Stimulated activated naive CD8-positive, alpha-beta T cell treated with anti-CD3 and anti-CD28 coated beads, Interleukin-15, Interleukin-2, amounts not matched to agents 100 U/mL and 50 U/mL, for 24 hours (primary cell): ENCODE measurements at places on chromosomes 1 and 21.

DNA sequence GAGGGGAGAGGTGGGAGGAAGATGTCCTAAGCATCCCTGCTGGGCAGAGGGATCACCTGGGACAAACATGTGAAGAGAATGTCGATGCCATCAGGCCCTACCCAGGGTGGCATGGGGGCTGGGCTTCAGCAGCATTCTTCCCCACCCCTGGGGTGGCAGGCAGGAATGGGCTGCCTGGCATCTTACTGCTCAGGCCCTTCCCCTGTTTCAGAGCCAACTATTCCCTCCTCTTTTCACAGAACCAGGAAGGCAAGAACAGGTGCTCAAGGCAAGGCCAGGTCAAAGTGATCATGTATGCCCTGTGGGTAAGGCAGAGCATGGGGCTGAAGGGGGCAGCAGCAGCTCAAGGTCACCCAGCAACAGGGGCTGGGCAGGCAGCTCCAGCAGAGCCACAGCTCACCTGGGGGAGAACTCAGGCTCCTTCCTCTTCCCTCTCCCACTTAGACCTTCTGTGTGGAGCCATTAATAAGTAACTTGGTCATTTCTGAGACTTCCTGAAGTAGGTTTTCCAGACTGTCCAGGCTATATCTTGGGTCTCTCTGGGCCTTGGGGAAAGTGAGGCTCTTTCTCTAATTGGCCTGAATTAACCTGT, 56.4 kb downstream of the ELK4 start:
- DNase-seq: no peak

DNA sequence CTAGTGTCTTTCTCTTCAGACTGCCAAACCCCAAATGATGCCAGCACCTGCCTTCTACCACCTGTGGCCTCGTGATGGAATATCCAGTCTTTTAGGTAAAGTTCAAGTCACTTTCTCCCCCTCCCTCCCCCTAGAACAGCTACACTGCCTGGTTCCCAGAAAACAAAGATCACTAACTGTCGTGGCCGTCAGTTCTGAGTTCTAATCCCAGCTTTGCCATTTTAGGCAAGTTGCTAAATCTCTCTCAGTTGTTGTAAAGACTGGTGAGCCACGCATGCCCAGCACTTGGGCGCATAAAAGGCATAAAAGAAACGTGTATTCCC, 648 bp upstream of the TRAPPC3 start:
- no peak for DNase-seq

GRCh38 chr1:1959840-1960479, 40.9 kb upstream of the TMEM52 start:
- peak; percentile 88 for DNase-seq

GRCh38 chr1:63363014-63363413, 4.4 kb upstream of the ALG6 start:
- DNase-seq: no peak

DNA sequence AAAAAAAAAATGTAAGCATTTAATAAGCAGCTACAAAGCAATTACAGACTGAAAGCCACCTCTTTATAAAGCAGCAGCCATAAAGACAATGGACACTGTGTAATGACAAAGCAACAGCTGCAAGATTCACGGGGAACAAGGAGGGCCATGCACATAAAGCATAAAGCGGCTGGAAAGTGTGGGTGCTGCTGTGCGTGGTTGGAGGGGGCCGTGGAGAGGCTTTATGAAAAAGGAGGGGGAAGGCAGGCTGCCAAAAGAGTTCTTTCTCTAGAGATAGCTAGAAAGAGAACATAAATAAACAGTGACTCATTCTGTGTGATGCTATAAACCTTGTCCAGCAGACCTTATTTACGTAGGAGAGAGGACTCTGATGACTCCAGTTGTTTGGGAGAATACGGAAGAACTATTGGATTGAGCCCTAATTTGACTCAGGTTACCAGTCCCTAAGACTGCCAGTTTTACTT, 49.3 kb downstream of the ADAMTS1 start:
- no peak for DNase-seq

GRCh38 chr21:40556442-40556968, 290.5 kb downstream of the DSCAM start:
- no peak for DNase-seq

- DNase-seq: no peak
These were observed 20.3 kb downstream of the FASLG start for GRCh38 chr1:172679000-172679772.

DNA sequence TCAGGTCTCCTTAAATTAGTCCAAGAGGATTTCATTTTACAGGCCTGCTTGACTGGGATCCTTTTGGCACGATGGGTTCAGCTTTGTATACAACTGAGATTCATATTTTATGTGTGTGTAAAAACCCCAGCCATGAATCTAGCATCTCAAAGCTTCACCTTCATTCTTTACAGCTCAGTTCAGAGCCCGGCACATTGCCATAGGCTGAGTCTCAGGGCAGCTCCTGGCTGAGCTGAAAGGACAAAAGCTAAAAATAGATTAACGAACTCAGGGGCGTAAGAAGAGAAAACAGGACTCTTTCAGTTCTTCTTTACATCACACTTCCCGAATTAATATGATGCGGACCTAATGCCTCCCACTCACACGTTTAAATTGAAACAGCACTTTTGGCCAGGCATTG, 262.8 kb upstream of the PBX1 start:
- DNase-seq: no peak

DNA sequence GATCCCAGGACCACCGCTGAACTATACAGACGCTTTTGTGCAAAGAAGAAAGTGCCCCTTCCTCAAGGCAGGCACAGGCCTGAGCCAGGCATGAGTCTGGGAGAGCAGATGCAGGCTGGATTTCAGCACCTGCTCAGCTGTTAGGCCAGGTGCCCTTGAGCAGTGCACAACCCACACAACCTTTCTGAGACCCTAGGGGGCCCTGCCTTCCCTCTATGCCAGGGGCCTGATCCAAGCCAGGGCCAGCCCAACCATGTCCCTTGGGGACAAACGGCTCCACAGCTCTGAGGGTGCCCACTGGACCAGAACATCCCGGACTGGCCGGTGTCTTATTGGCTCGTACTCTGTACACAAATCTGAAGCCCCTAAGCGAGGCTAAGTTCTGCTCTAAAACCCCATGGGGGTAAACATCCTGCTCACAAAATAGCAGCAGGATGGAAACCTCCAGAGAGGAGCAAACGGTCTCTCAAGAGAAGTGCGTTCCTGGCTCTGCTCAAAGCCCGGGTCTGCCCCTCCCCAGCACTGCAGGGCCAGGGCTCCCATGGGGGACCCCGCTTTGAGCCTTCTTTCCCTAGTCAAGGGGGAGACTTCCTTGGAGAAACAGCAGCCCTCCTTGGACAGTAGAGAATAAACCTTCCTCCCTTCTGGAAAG, 275.1 kb downstream of the NPHP4 start:
- no peak for DNase-seq

DNA sequence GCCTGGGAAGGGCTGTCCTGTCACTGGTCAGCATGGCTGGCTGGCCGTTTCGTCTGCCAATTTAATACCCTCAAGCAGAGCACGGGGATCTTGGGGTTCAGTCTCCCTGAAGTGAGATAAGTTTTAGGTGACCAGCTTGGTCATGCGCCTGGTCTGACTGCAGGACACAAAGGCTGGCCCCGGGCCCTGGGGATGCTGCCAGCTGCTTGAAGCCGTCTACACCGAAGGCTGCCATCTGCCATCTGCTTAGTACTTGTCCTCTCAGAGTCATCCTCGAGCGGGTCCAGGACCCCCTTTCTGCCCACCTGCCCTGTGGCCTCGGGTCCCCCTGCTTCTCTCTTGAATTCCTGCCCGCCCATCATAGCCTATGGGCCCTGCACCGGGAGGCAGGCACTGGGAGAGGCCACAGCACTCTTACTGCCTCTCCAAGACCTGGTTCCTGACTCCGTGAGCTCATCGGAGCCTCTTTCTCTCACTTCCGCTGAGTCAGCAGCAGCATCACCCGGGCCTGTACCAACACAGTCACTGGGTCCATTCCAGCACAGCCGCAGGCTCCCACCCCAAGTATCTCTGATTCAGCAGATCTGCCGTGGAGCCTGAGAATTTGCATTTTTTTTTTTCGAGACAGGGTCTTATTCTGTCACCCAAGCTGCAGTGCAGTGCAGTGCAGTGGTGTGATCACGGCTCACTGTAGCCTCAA, 7.0 kb downstream of the FBLIM1 start:
- no peak for DNase-seq

DNA sequence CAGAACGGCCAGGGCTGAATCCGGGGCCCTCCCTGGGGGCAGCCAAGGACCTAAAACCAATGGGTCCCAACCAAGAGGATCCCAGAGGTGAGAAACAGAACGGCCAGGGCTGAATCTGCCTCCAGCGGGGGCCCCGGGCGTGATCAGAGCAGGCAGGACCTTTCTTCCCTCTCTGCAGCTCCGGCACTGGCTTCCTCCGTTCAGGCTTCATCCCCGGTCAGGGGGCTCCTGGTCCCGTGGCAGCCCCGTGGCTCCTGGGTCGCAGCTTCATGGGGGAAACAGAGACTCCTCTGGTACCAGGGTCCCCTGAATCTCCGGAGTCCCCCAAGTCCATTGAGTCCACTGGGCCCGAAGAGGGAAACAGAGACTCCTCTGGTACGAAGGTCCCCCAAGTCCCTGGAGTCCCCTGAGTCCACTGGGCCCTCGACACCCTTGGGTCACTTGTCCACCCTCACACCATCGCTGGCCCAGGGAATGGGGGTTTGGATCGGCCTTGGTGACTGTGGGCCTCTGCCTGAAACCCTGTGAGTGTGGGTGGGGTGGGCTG, 60.1 kb downstream of the PRKCZ start:
- DNase-seq: no peak

- no peak for DNase-seq
These were observed 32.0 kb upstream of the SLC30A1 start for GRCh38 chr1:211610779-211611556.

DNA sequence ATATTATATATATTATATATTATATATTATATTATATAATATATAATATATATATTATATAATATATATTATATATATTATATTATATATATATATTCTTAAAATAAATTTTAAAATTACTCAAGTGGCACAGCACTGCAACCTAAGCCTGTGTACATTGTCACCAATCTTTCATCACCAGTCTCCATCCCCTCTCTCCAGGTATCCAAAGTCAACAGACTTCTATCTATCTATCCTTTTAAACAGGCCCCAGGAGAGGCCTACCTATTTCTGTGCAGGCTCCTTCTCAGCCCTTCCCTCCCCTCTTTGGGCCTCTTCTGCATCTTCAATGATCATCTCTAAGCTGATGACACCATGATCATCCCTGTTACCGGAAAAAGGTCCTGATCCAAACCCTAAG, 111.7 kb downstream of the RHOU start:
- no peak for DNase-seq

- DNase-seq: no peak
These were observed 35.0 kb downstream of the DNAJC6 start for GRCh38 chr1:65344171-65344814.

- DNase-seq: no peak
These were observed 4.2 kb downstream of the SOD1 start for GRCh38 chr21:31663584-31664249.

GRCh38 chr1:2382621-2383361, 8.6 kb downstream of the MORN1 start:
- DNase-seq: peak; percentile 53

- no peak for DNase-seq
These were observed 4.3 kb upstream of the MUTYH start for GRCh38 chr1:45344499-45344898.

DNA sequence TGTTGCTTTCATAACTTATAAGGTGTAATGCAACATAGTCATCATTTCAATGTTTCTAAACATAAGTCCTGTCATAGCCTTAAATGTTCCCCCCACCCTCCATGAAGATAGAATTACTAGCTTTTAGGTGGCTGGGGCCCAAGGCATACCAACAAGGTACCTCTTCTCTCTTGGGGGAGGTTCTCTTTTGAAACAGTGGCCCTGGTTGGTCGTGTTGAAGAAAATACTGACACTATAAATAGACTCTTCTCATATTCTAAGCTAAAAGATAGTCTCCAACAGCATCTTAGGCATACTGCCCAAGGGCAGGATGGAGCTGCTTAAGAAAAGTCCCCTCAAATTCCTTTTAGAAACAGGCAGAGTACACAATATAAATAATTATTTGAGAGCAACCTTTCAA, 255.0 kb downstream of the FAF1 start:
- DNase-seq: no peak

DNA sequence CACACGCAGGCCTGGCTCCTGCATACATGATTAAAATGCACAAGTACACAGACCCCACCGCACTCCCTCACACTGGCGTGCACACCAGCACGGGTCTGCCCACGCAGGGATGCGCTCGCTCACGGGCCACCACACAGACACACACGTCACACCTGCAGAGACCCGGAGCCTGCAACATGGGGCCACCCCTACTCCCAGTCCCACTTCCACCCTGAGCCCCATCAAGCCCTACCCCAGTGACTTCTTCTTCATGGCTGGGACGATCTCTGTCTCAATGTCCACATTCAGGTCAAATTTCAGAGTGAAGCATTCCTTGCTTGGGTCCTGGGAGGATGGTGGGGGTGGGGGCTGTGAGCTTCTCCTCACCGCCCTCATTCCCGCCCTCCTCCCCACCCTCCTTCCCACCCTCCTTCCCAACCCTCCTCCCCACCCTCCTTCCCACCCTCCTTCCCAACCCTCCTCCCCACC, 8.9 kb upstream of the TNFRSF25 start:
- no peak for DNase-seq

- no peak for DNase-seq
These were observed 17.6 kb downstream of the COQ8A start for GRCh38 chr1:226957714-226958113.

DNA sequence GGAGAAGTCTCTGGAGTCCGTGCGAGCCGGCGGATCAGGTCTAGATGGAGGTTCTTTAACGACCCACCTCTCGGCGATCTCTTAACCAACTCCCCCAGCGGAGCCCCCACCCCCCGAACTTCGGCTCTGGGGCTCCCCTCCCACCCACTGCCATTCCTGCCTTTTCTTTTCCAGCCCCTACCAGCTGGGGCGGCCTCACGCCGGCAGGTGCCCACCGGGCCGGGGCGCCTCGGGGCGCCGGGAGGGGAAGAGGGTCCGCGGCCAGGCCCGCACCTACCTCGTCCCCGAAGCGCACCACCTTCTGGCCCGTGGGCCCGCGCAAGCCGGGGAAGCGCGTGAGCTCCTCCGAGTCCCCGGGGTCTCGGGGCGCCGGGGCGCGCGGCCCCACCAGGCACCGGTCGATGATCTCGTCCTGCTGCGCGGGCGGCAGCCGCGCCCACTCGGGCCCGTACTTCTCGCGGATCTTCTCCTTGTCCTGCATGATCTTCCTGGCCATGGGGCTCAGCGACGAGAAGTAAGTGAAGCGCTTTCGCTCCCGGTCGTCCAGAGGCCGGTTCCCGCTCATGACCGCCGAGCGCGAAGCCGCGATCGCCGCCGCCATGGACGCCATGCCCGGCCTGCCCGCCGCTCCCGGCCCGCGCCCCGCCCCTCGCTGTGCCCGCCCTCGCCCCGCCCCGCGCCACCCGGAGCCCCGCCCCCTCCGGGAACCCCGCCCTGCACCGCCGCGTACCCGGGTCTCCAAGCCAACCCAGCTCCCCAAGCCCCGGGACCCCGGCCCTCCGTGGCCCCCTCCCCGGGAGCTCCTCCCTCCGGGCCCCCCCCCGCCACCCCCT, at the start of gene C1orf198:
Gene C1orf198, minus strand, starts transcription at position 619 of the 833 bp plus-strand sequence. Its CDS starts 9 bp downstream, at position 610.
- peak; percentile 82 for DNase-seq

GRCh38 chr1:219261454-219261853, 87.8 kb downstream of the LYPLAL1 start:
- DNase-seq: no peak
